ENCODE measurements at places on chromosomes 1 and 21.
A peak's percentile ranks its signal among the peaks of the same experiment; 100 is the strongest.

- no peak for DNase-seq
Observed at GRCh38 chr1:17624611-17625233, 85.2 kb downstream of the ARHGEF10L start.

DNA sequence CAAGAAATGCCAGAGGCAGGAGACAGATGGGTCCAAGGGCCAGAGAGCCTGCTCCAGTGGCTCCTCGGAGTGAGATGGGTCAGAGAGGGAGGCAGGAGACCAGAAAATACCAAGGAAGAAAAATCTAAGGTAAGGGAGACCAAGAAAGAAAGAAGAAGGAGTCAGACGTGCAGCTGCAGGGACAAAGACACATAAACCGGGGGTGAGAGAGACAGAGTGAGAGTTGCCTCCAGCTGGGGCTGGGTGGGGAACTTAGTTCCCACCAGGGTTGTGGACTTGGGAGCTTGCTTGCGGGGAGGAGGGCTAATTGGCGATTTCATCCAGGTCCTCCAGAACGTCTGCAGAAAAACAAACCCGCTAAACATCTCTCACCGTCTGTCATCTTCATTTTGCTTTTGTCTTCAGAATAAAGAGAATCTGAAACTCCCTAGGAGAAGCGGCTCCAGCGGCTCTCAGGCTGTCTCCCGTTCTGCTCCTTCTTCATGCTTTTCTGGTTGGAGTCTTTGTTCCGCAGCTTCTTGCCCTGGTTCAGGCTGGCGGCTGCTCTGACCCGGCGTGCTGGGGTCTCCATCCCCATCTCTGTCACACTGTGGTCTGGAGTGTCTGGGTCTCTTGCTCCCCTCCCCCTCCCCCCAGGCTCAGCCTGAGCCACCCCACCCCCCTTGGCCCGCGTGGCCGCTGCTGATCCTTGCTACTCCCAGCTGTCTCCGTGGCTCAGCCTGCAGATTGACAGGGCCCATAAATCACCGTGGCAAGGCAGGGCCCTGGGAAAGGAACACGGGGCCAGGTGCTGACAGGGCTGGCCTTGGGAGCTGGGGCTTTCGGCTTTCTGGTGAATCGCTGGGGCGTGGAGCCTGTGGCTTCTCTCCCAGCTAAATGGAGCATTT, 66.6 kb downstream of the UBIAD1 start:
- DNase-seq: peak; percentile 59

GRCh38 chr1:236389253-236389652, 4.8 kb upstream of the EDARADD start:
- no peak for DNase-seq

- no peak for DNase-seq
Observed at GRCh38 chr1:9809100-9809510, 14.7 kb downstream of the CLSTN1 start.

DNA sequence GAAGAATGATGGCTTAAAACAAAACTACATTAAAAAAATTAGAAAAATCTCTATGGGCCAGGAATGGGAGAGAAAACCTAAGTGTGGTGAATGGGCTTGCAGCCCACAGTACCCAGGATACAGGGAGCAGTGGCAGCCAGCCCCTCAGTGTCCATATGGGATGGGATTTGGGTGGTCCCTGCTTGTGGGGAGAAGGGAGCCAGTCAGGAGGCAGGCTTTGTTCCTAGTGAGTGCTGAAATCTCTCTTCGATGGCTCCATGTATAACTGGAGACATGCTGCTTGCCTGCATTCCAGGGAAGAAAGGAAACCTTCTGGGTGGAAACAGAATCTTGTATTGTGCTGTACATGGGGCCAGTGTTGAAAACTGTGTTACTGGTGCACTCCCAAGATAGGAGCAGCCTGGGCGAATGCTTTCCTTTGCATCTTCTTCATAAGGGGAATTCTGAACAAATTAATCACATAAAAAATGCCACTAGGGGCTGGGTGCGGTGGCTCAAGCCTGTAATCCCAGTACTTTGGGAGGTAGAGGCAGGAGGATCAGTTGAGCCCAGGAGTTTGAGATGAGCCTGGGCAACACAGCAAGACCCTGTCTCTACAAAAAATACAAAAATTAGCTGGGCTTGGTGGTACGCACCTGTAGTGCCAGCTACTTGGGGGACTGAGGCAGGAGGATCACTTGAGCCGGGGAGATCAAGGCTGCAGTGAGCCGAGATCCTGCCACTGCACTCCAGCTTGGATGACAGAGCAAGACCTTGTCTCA, 36.0 kb downstream of the PTPRU start:
- DNase-seq: no peak

DNA sequence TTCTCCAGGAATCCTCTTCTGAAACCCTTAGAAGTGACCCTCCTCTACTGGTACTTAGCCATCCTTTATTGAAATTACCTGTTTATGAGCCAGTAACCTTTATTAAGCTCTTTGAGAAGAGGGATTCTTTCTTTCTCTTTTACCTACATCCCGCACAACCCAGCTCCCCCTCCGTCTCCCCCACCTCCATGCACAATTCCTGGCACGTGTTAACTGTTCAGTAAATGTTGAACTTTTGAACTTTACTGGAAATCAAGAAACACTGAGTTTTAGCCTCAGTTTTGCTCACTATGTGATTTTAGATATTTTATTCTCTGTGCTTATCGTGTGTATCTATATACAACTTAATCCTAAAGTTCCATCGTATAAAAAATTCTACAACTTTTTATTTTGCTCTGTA, 1.8 kb downstream of the TMED5 start:
- no peak for DNase-seq

DNA sequence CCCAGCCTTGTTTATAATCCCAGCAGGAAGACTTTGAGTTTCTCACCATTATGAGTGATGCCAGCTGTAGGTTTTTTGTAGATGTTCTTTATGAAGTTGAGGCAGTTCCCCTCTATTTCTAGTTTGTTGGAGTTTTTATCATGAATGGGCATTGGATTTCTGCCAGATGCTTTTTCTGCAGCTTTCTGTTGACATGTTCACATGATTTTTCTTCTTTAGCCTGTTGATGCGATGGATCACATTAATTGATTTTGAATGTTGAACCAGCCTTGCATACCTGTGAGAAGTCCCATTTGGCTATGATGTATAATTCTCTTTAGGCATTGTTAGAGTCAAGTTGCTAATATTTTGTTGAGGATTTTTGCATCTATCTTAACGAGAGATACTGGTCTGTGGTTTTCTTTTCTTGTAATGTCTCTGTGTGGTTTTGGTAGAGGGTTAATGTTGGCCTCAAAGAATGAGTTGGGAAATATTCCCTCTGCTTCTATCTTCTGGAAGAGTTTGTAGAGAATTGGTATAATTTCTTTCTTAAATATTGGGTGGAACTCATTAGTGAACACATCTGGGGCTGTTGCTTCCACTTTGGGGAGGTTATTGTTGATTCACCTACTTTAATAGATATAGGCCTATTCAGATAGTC, 33.2 kb downstream of the ZBTB40 start:
- no peak for DNase-seq

DNA sequence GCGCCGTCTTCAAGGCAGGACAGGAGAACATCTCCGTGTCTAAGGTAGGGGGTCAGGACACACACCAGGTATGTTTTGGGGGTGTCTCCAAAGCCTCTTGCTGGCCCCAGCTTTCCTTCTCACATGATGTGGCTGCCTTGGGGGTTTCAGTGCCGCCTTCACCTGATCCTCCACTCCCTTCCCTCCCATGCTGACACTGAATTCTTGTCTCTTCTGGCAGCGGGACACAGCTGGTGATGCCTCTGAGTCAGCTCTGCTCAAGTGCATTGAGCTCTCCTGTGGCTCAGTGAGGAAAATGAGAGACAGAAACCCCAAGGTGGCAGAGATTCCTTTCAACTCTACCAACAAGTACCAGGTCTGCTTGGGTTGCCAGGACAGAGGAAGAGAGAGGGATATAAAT, 13.5 kb downstream of the ATP1A2 start:
- DNase-seq: no peak

DNA sequence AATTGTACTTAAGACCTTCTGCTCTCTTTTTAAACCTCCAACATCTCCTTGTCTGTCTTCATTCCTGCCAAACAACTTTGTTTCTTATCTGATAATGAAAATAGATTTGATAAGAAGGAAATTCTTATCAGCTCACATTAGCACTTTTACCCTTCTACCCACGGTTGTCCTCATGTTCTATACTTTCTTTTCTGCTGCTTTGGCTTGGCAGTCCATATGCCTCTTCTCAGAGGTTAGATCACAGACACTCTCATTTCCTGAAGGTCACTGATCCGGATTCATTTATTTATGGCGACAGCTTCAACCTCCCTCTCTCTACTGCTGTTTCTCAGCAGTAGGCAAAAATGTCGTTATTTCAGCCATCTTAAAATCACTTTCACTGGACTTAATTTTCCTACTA, 2015.8 kb downstream of the NCAM2 start:
- no peak for DNase-seq

DNA sequence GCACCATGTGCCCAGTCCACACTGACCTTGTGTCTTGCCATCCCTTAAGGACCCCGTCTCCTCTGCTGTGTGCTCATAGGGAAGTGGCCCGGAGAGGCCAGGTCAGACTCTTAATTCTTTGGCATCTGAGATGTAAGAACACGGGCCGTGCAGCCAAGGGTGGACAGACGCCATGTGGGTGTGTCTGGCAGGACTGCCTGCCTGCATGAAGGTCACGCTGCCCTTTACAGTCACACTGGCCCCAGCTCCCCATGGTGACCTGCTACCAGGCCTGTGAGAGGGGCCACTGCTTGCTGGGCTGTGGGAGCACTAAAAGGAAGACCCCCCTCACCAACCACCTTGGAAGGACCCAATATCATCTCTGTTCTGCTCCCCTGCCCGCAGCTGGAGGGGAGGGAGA, 17.7 kb downstream of the DHRS3 start:
- no peak for DNase-seq

- no peak for DNase-seq
Observed at GRCh38 chr1:150620919-150621318, 8.5 kb downstream of the ENSA start.

DNA sequence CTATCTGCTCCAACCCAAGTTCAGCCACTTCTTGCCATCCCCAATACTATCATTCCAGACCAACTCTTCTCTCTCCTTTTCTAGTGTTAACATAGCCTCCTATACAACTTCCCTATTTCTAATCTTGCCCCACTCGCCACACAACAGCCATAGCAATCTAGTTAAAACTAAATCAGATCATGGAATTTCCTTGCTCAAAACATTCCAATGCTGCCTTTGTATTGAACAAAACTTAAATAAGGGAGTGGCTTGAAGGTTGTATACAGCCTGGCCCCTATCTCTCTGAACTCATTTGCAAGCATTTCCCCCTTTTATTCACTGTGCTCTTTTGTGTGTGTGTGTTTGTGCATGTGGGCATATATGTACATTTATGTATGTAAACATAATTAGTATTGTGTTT, 118.1 kb upstream of the SGIP1 start:
- no peak for DNase-seq

GRCh38 chr1:22971611-22972405, 858 bp downstream of the LACTBL1 start:
- DNase-seq: peak; percentile 31

GRCh38 chr1:73803380-73803779, 394.6 kb downstream of the LRRIQ3 start:
- no peak for DNase-seq

GRCh38 chr1:67589519-67590233, 95.3 kb upstream of the GADD45A start:
- no peak for DNase-seq

- DNase-seq: no peak
Observed at GRCh38 chr1:221994939-221995338, 253.1 kb upstream of the DUSP10 start.

DNA sequence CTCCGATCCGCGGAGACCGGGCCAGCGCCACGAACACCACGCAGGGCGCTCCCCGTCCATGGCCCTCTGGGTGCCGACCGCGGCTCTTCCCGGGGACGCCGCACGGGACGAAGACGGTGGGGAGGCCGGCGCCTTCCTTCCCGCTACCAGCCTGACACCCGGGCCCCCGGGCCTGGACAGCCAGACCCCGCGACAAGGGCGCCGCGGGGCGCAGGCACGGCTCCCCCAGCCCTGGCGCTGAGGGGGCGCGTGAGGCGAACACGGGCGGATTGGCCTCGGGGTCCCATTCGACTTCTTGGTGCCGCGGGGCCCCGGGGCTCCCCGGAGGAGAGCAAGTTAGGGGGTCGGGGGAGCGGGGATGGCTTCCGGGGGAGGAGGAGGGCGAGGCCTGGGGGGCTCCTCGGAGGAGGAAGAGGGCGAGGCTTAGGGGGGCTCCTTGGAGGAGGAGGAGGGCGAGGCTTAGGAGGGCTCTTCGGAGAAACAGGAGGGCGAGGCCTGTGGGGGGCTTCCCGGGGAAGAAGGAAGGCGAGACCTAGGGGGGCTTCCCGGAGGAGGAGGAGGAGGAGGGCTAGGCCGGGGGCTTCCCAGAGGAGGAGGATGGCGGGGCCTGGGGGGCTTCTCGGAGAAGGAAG, 537 bp upstream of the KLHL17 start:
- no peak for DNase-seq

GRCh38 chr1:2982615-2983318, 38.5 kb upstream of the ACTRT2 start:
- DNase-seq: no peak

DNA sequence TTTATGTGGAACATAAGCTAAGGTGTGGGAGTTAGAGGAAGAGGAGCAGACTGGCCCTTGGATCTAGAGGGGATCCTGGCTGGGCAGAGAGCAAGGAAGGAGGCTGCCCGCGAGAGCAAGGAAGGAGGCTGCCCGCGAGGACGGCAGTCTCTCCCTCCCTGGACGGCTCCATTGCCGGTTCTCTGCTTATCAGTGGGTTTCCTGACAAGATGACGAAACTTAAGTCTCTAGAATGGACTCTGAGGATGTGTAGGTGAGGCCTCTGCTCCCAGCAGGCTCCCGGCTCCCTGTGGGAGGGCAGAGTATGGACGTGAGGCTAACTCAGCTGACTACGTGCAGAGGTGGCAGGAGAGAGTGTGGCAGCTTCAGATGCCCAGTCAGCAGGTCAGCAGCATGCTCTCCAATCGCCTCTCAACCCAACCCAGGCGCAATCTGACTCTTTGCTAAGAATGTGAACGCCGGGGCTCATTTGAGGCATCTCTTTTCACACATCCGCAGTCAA, 6.1 kb downstream of the MYBPHL start:
- DNase-seq: no peak

DNA sequence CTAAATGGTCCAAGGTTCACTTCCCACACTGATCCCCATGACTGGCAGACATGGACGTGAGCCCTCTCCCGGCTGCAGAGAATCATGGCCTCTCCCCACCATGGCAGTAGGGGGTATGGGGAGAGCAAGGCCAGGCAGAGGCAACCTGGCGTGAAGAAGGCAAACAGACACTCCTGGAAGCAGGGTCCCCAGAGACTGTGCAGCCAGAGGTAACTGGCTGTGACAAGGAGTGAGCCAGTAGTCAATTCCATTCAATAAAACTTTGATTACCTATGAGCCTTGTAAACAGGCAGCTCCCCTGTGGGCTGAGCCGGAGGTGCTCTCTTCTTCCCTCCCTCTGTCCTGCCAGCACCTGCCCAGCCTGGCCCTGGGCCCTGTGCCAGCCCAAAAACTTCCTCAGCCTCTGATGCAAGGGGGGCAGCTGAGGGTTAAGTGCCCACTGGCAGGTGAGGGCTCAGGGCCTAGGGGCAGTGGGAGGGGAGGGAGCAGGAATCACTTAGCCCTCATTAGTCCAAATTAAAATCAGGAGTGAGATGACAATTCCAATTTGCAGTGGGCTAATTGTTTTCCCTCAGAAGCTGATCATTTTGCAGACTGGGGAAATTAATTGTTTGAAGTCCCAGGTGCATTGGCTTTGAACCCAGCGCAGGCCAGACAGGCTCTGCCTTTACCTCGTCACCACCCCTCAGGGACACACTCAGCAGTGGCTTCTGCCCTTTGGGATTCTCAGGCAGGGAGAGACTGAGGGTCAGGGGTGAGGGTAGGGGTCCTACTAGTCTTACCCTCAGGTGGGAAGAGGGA, 35.6 kb downstream of the LRRN2 start:
- DNase-seq: no peak
